Naive B cell (primary cell): ENCODE measurements at places on chromosomes 2 and 18. TPM values are rescaled to one million over a fixed set of nuclear protein-coding genes. Genes with fewer than 3 reads are reported as not detected.
A peak's percentile ranks its signal among the peaks of the same experiment; 100 is the strongest.

TUBA4B gene
- not detected for polyA plus RNA-seq

DNA sequence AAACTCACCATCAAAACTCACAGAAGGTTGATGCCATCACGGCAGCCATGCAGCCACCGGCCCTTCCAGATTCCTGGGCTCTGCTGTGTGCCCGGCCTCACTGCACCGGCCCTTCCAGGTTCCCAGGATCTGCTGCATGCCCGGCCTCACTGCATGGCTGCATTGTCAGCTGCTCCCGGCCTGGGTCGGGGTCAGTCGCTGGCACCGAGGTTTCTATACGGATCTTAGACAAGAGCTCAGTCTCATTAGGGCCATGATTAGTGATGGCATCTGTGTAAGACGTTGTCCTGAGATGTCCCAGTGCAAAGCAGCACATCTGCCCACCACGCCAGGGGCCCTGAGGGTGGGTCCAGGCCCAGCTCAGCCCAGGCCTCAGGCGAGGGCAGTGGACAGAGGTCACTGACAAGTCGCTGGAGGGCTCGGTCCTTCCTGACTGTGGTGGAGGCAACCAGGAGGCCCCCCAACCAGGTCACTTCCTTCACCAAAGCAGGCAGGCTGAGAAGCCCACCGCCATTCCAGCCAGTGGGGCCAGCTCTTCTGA, 29.4 kb downstream of the TMEM18 start:
- no peak for DNase-seq

GRCh38 chr18:14939141-14939540, 191.2 kb downstream of the ANKRD30B start:
- DNase-seq = no peak

DNA sequence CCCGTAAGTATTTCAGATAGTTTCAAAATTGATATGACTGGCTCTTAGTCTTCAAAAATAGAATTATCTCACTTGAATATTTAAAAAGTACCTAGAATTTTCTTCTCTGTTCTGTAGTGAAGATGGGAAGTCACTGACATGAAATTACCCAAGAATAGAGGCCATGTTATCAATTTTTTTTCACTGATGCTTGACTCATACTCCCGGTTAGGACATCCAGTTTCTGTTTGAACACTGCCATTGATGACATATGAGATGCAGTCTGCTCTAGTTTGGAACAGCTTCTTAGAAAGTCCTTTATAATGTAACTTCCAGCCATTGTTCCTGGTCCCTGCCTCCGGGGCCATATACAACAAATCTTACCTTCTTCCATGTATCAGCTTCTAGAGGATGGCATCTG, 26.0 kb downstream of the MAP3K20 start:
- no peak for DNase-seq

DNA sequence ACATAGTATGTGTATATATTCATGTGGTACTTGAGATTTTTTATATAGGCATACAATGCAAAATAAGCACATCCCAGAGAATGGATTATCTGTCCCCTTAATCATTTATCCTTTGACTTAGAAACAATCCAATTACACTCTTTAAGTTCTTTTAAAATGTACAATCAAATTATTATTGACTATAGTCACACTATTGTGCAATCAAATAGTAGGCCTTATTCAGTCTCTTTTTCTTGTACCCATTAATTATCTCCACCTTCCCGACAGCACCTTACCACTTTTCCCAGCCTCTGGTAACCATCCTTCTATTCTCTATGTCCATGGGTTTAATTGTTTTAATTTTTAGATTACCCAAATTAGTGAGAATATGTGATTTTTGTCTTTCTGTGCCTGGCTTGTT, 914.1 kb downstream of the CCDC85A start:
- DNase-seq = no peak

DNA sequence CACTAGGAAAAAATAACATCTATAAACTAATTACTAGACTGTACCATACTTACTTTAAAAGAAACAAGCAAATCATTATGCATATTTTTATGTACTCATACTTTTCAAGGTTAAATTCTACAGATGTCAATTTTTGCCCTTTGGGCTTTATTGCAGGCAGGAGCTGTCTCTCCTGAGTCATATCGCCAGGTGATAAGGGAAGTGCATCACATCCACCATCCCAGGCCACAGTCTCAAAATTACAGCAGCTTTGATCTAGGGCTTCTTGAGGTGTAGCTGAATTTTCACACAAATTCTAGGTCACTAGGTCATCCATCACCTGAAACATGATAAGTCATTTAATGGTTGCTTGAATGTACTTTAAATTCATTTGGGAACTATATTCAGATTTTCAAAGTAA, 38.4 kb upstream of the FRZB start:
- no peak for DNase-seq

- peak; percentile 80 for DNase-seq
Measured at GRCh38 chr2:219541611-219542180, 1.9 kb downstream of the CHPF start.

GRCh38 chr2:159895258-159896065, 97.5 kb upstream of the CD302 start:
- no peak for DNase-seq

- peak; percentile 55 for DNase-seq
Measured at GRCh38 chr2:26846334-26847306, 1.3 kb upstream of the DPYSL5 start.

SALL3 gene
- polyA plus RNA-seq = not detected

DNA sequence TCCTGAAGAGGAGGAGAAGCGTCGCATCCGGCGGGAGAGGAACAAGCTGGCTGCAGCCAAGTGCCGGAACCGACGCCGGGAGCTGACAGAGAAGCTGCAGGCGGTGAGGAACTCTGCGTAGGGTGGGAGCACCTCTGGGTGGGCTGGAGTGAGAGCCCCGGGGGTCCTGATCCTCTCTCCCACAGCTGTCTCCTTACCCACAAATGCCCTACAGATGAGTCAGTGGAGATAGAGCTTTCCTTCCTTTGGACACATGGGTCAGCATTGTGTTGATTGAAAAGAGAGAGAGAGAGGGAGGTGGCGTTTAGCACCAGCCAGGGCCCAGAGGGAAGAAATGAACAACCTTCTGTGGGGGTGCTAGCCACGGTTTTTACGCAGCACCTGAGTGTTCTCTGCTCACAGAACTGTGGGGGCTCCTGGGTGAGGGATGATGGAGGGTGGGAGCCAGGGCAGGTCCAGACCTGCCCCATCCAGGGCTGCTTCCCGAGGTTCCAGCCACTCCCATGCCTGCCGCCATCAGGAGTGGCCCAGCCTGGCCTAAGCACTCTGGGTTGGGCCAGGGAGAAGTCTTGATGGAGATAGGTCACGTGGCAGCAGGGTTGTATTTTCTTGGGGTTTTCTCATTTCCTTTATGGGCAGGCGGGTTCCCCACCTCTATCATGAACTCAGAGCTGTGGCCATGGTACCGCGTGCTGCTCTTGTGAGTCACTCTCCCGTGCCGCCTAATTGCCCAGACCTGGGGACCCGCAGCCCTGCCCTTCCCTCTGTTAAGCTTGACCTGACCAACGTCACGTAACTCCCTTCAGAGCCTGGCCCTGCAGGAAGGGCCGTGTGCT, 16.3 kb downstream of the FOSL2 start:
- DNase-seq = no peak

CNRIP1 gene
- polyA plus RNA-seq = not detected

DNA sequence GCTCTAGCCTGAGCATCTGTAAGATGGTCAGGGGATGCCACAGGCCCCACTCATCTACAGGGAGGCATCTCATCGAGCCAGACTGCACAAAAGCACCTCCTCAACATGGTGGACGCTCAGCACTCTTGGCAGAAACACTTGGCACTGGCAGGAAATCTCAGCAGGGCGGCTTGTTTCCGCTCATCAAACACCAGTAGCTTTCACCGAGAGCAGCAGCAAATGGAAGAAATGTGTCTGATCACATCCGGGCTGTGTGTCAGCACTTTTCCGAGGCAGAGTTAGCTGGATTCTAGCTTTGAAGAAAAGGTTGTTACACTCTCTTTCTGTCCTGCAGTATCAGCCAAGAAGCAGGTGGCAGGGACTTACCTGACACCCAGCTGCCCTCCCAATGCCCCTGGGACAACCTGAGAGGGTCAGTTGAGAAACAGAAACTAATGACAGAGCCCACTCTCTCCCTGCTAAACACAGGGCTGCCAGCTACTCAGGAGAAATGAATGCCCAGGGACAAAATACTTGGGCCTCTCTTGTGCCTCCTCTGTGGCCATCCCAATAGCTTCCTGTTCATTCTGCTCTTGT, 68.9 kb upstream of the FZD7 start:
- no peak for DNase-seq

HOXD13 gene
- polyA plus RNA-seq = not detected

- DNase-seq = no peak
Measured at GRCh38 chr2:195563857-195564512, 93.0 kb upstream of the SLC39A10 start.

DNA sequence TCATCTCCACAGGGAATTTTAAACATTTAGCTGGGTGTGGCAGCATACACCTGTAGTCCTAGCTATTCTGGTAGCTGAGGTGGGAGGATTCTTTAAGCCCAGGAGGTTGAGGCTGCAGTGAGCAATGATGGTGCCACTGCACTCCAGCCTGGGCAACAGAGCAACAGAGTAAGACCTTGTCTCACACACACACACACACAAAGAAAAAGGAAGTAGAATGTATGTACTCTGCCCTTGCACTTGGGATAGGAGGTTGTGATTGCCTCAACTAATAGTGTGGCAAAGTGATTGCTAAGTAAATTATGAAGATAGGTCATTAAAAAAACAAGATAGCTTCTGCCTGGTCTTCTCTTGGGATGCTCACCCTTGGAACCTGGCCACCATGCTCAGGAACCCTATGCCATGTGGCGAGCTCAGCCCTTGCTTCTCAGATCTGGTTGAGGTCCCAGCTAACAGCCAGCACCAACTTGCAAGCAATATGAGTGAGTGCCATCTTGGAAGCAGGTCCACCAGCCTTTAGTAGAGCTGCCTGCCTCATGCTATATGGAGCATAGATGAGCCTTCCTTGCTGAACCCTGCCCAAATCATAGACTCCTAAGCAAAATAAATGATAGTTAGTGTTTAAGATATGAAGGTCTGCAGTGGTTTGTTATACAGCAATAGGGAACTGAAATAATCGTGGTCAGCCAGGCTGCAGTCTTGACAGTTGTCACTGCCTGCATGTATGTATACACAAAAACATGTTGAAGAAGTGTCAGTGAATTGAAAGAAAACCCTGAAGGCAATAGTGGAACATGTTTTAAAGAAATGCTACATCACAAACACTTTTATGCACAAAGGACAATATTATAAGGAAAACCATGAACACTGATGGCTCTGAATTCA, 30.1 kb upstream of the PNO1 start:
- peak; percentile 10 for DNase-seq

ALPG gene
- not detected for polyA plus RNA-seq

- no peak for DNase-seq
Measured at GRCh38 chr2:146978577-146979555, 866.0 kb upstream of the ACVR2A start.

PPP1R1C gene
- not detected for polyA plus RNA-seq

GRCh38 chr2:131039908-131040660, 53.2 kb downstream of the FAM168B start:
- no peak for DNase-seq

DNA sequence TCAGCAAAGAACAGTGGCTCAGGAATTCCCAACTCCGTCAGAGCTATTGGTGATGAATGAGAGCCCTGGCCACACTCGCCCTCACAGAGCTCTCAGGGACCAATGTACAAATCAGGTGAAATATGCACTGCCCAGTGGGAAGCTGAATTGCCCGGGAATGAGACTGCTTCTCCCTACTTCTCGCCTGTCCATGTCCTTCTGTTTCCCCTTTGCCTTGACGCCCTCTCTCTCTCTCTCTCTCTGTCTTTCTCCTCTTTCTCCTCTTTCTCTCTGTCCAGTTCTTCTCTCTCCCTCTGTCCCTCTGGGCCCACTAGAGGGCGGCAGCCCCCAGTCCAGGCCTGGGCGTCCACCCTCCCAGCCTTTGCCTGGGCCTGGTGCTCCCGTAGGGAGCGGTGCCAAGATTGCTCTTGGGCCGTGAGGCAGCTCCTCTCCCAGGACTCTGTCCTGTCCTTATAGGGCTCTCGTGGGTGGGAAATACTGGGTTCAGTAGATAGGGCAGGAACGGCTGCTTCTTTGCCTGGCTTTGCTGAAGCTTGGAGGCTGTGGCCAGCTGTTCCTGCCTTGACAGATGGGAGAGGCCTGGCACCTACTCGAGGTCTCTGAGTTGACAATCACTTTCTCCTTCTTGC, 28.4 kb upstream of the PUM2 start:
- DNase-seq = no peak

GRCh38 chr2:38113981-38114708, 38.2 kb upstream of the CYP1B1 start:
- DNase-seq = no peak

DNA sequence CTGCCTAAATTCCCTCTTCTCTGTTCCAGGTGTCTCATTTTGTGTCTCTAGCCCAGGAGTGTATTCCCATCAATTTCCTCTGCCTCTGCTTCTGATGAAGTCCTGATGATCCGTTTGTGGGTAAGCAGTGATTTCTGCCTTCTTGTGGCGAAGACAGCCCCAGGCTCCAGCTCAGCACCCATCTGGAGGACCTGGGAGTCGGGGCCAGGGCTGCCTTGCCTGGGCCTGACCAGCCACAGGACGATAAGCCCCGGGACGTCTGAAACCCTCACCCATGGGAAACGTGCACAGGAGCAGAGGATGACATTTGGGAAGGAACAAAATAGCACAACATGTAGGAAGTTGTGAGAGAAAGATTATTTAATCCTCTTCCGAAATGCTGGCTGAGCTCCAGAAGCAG, 206.9 kb downstream of the FBXO15 start:
- DNase-seq = no peak

GRCh38 chr2:98882971-98883779, 52.9 kb downstream of the CRACDL start:
- no peak for DNase-seq

GALR1 gene
- not detected for polyA plus RNA-seq

KDSR gene
- 47.1 TPM for polyA plus RNA-seq

- DNase-seq = no peak
Measured at GRCh38 chr2:232529806-232530547, 4.0 kb downstream of the CHRND start.

GRCh38 chr18:49490246-49490762, 3.3 kb upstream of the C18orf32 start:
- DNase-seq = no peak

DNA sequence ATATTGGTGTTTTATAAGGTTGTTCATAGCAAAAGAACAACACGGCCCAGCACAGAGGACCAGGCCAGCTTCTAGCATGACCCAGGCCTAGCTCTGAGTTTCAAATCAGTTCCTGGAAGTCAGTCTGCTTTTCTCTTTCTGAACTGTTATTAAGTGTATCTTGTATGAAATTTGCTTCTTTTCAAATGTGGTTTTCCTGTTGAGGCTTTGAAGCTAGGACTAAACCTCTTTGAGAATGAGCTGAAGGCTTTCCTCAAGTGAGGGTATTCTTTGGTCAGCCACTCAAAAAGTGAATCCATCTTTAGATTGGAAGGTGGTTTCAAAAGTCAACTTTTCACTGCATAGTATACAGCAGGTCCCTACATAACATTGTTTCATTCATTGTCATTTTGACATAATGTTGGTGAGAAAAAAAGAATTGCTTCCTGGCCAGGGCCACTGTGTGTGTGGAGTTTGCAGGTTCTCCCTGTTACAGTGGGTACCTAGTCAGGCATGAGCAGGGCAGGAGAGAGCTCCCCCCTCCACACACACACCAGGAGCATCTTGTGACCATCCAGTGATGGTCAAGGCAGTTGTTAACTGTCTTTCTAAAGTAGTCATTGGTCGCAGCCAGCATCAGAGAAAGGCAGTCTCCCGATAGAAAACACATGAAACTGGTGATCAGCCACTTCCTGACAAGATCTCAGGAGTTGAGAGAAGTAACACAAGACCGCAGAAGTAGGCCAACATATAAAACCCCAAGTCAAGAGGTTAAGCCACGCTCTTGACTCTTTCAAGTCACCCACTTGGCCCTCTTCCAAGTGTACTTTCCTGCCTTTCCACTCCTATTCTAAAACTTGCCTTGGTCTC, 6.7 kb upstream of the ACAA2 start:
- DNase-seq = no peak
